ENCODE measurements at places on chromosomes 1 and 21. TPM values are rescaled to one million over a fixed set of nuclear protein-coding genes. Genes with fewer than 3 reads are reported as not detected.

DNA sequence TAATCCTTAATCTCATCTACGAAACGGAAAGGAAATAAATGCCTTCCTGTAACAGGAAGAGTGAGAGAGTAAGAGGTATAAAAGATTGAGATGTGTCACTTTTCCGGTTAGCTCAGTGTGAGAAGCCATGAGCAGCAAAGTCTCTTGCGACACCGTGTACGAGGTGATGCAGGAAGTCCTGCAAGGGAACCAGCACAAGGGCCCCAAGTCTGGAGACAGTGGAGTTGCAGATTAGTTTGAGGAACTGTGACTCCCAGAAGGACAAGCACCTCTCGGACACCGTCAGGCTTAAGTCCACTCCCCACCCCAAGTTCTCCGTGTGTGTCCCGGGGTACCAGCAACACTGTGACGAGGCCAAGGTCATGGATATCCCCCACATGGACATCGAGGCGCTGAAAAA is 592.3 kb upstream of the ADGRL2 start:
- no peaks in the 10 kb centered on the region for H3K36me3 ChIP-seq

- peaks cover 35% of the 10 kb centered on the region for H3K36me3 ChIP-seq
- peak; percentile 87 for DNase-seq
- peak overlapping the region; percentile 68 for H3K27ac ChIP-seq
- peaks cover 50% of the 10 kb centered on the region for H3K4me1 ChIP-seq
- peak overlapping the region; percentile 45 for H3K4me3 ChIP-seq
Observed at GRCh38 chr1:32801096-32801715, 16.0 kb downstream of the YARS1 start.

DNA sequence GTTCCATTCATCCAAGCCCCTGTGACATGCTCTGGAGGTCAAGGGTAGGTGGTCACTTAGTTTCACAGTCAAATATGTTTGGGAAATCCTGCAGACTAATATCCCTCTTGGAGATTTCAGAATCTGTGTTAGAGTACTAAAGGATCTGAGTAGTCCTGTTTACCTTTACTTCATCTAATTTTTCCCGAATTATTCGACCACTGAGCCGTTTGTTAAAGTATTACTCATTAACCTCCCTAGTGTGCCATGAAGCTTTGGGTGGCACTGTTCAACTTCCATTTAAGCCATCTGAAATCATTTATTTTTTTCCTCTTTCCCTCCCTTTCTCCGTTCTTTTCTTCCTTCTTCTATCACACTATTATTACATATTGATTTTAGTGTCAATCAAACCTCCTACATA is 109.9 kb downstream of the NGF start:
- 0 out of 2 replicates have a peak, but pooled peaks cover 5% of the 10 kb centered on the region for H3K36me3 ChIP-seq
- no peak overlapping the region for H3K4me3 ChIP-seq

Gene ACTN2
- total RNA-seq, result not detected

Gene CACNA1S
- total RNA-seq, result not detected

Gene LCE1E
- not detected for total RNA-seq

DNA sequence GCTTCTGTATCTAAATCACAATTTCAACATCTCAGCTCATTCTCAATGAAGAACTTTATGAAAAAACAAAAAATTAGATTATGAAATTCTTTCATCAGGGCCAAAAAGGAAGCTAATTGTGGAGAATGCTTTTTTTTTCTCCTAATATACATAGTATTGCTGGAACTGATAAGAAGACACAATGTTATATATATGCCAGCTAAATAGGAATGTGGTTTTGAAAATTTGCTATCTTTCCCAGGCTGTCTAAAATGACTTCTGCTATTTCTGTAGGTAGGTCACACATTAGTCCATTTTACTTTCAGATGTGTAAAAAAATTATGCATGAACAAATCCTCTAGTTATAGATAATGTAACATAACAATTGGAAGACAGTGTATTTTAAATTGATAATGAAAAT is 732.9 kb downstream of the RWDD3 start:
- DNase-seq, result no peak
- no peaks in the 10 kb centered on the region for H3K27me3 ChIP-seq
- H3K4me3 ChIP-seq, result no peak overlapping the region
- no peaks in the 10 kb centered on the region for H3K4me1 ChIP-seq
- no peaks in the 10 kb centered on the region for H3K36me3 ChIP-seq

GRCh38 chr1:180192172-180192571 is 37.5 kb downstream of the QSOX1 start:
- H3K27me3 ChIP-seq, result peaks cover 2% of the 10 kb centered on the region
- H3K4me1 ChIP-seq, result no peaks in the 10 kb centered on the region
- peaks cover 25% of the 10 kb centered on the region for H3K36me3 ChIP-seq

DNA sequence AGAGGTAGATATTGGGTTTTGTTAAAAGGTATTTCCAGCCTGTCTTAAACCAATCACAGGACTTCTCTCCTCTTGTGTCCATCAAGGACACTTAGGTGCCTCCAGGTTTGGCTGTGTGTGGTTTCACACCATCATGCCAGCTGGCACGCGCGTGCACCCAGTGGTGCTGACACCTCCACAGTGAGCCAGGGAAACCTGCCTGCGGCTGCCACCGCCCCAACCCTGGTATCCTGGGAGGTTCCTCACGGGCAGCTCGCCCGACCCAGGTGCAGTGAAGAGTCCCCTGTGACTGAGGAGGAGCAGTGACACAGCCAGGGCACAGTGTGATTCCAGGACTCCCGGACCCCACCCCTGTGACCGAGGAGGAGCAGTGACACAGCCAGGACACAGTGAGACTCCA is 13.2 kb upstream of the COL6A2 start:
- H3K27me3 ChIP-seq, result no peaks in the 10 kb centered on the region
- H3K4me1 ChIP-seq, result peaks cover 18% of the 10 kb centered on the region
- peaks cover 16% of the 10 kb centered on the region for H3K36me3 ChIP-seq
- DNase-seq, result no peak

GRCh38 chr1:25103164-25103795 is 129.0 kb downstream of the SYF2 start:
- H3K4me1 ChIP-seq, result peaks cover 32% of the 10 kb centered on the region
- H3K27me3 ChIP-seq, result peaks cover 13% of the 10 kb centered on the region
- no peaks in the 10 kb centered on the region for H3K36me3 ChIP-seq
- DNase-seq, result no peak

DNA sequence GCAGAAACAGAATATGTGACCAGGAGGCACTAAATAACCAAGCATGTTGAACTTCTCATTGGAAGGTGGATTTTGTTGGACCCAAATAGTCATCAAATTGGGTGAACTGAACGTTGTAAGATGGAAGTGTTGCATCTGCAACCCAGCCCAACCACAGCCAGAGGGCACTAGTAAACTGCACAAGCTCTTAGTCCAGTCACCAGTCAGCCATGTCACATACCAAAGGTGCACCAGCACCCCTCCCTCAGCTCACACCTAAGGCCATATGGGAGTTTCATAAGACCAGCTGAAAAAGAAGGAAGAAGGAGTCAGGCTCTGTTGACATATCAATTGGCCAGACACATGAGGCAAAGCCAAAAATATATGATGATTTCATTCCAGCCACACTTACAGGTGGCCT is 481.7 kb upstream of the NR5A2 start:
- no peak overlapping the region for H3K4me3 ChIP-seq
- DNase-seq, result peak; percentile 8
- H3K36me3 ChIP-seq, result no peaks in the 10 kb centered on the region
- no peak overlapping the region for H3K27ac ChIP-seq
- peaks cover 13% of the 10 kb centered on the region for H3K4me1 ChIP-seq

DNA sequence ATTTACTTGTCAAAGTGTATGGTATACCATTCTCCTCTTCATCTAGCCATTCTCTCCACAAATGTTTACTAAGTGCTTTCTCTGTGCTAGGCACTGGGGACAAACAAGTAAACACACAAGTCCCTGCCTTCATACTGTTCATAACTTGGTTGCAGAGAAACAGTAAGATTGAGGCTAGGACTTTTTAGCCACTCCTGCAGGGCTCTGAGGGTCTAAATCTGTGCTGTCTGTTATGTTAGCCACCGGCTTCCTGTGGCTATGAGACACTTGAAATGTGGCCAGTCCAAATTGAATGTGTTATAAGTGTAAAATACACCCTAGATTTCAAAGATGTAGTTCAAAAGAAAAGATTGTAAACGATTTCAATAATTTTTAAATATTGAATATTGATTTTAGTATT is 50.2 kb downstream of the AZIN2 start:
- H3K4me3 ChIP-seq, result no peak overlapping the region
- H3K27ac ChIP-seq, result no peak overlapping the region
- H3K36me3 ChIP-seq, result 0 out of 2 replicates have a peak, but pooled peaks cover 4% of the 10 kb centered on the region
- H3K4me1 ChIP-seq, result peaks cover 18% of the 10 kb centered on the region

GRCh38 chr1:26170472-26170821 is 739 bp downstream of the ZNF593 start:
- no peak for DNase-seq
- H3K27me3 ChIP-seq, result peaks cover 12% of the 10 kb centered on the region
- peak overlapping the region; percentile 95 for H3K4me3 ChIP-seq
- peaks cover 11% of the 10 kb centered on the region for H3K4me1 ChIP-seq
- no peaks in the 10 kb centered on the region for H3K36me3 ChIP-seq

GRCh38 chr1:162412002-162412401 is at the start of gene SH2D1B:
SH2D1B (minus strand) TSS chr1:162412136; CDS start chr1:162412016, 120 bp downstream.
- no peak for DNase-seq
- H3K27ac ChIP-seq, result no peak within 1 kb of the TSS
- H3K36me3 ChIP-seq, result no peaks in the 10 kb centered on the region
- H3K4me3 ChIP-seq, result no peak within 1 kb of the TSS
- H3K4me1 ChIP-seq, result peaks cover 6% of the 10 kb centered on the region
- peaks cover 17% of the 10 kb centered on the region for H3K27me3 ChIP-seq

- H3K4me3 ChIP-seq, result no peak overlapping the region
- no peak for DNase-seq
- H3K4me1 ChIP-seq, result no peaks in the 10 kb centered on the region
- H3K36me3 ChIP-seq, result no peaks in the 10 kb centered on the region
Observed at GRCh38 chr1:81954534-81955020, 153.8 kb downstream of the ADGRL2 start.

Gene SLFNL1
- total RNA-seq, result not detected

Gene CORT
- total RNA-seq, result not detected

Gene COA7
- total RNA-seq, result 20.9 TPM

DNA sequence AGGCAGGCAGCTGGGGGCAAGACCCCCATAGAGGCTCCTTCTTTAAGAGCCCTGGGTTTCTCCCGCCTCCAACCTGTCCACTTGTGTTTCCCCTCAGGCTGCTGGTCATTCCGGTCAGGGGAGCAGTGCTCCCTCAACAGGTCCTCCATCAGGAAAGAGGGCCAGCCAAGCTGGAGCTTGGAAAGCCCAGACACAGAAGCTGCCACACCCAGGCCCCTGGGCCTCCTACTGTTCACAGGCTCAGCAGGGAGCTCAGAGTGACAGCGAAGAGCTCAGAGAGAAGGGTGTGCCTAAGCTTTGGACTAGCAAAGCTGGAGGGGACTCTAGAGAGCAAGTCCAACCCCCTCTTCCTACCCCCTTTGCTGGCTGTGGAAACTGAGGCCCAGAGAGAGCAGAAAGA is 10.3 kb upstream of the CDCP2 start:
- H3K4me3 ChIP-seq, result no peak overlapping the region
- H3K4me1 ChIP-seq, result peaks cover 17% of the 10 kb centered on the region
- peaks cover 21% of the 10 kb centered on the region for H3K27me3 ChIP-seq
- no peaks in the 10 kb centered on the region for H3K36me3 ChIP-seq
- H3K27ac ChIP-seq, result no peak overlapping the region
- no peak for DNase-seq

- no peak overlapping the region for H3K27ac ChIP-seq
- H3K4me1 ChIP-seq, result peaks cover 14% of the 10 kb centered on the region
- H3K4me3 ChIP-seq, result peak overlapping the region; percentile 57
- peaks cover 16% of the 10 kb centered on the region for H3K27me3 ChIP-seq
Observed at GRCh38 chr1:3352299-3352951, 102.0 kb upstream of the ARHGEF16 start.

DNA sequence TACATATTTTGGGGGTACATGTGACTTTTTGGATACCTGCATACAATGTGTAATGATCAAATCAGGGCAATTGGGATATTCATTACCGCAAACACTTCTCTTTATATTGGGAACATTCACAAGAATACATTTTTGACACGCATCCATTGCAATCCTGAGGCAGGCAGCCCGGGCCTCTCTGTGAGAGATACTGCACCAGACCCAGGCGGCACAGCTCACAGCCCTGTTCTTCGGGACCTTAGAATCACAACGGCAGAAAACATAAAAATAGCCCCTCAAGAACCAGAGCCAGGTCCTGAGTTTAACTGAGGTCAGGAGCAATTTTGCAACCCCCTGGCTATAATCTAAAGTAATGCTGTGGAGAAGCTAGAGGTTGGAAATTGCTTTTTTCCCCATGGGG is 90.8 kb upstream of the PGBD5 start:
- no peak for DNase-seq
- no peak overlapping the region for H3K27ac ChIP-seq
- no peaks in the 10 kb centered on the region for H3K4me1 ChIP-seq
- no peaks in the 10 kb centered on the region for H3K27me3 ChIP-seq

Measured in HFFc6 (cell line).